Stimulated activated CD4-positive, alpha-beta T cell treated with anti-CD3 and anti-CD28 coated beads, Interleukin-2, amount 100 ng/mL, for 4 hours (primary cell): ENCODE measurements at places on chromosomes 1 and 21.
A peak's percentile ranks its signal among the peaks of the same experiment; 100 is the strongest.

DNA sequence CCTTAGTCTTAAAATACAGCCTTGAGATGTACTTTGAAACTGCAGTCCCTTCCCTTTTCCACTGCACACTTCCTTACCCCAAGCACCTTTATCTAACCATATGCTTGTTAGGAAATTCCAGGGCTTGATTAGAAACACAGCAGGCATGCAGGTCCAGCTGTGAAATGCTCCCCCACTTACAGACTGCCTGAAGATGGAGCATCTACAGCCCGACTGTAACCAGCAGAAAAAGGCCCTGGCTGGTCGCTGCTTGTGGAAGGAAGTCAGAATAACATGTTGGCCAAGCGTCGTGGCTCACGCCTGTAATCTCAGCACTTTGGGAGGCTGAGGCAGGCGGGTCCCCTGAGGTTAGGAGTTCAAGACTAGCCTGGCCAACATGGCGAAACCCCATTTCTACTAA is 37.2 kb downstream of the VN1R5 start:
- DNase-seq = no peak

- DNase-seq = no peak
These were observed 568.4 kb downstream of the PLA2G4A start for GRCh38 chr1:187396929-187397796.

DNA sequence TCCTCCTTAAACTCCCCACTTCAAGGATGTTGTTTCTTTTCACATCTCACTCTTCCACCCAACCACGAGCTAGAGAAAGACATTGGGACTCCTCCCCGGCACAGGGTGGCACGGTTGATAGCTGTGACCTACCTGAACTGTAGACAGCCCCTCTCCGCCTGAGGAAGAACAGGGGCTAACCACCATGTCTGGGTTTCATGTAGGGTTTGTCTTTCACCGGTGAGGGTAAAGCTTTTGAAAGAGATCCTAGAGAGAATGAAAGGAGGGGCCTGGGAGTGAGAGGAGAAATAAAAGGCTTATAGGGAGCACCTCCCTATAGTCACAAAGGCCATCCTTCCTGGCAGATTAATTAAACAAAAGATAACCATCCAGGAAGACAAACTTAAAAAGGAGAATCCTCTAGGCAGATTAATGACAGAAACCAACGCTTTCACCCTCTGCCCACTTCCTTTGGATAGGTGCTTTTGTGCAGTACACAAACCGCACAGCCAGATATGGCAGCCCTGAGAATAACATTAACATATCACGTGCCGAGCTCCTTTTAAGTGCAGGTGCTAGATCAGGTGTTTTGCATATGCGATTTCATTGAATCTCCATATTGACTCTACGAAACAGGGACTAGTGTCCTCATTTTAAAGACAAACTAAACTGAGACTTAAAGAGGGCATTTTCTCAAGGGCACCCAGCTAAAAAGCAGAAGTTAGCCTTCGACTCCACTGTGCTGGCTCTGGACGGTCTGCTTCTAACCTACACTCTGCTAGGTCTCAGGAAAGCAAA is 178.1 kb upstream of the RUNX1 start:
- no peak for DNase-seq

DNA sequence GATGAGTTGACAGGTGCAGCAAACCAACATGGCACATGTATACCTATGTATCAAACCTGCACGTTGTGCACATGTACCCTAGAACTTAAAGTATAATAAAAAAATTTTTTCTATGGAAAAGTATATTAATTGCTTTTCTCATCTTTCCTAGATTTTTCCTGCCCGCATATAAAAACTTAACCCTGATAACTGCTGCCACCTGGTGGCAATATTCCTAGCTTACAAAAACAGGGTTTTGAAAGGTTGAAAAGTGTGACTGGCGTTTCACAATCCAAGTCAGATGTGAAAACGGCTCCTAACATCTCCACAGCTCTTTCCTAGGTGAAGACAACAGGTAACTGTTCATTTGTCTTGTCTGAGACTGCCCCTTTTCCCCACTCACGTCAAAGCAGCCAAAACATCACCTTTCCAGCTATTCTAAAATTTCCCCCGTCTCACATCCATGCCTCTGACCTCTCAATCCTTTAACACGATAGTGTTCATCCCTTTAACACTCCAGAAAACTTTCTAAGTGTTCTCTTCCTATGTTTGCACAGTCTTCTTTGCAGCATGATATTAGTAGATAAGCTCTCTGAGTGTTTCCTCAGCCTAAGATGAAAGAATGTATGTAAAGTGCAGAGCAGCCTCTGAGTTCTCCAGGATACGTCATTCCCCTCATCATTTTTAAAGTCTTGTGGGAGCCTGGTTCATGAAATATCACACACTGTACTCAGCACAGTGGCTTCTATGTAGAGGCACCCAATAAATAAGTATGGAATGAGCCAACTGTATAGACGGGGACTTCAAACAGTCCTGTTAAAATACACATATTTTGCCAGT is 27.5 kb downstream of the OVGP1 start:
- peak; percentile 10 for DNase-seq

GRCh38 chr1:152107031-152107983 is 7.9 kb downstream of the TCHH start:
- DNase-seq = no peak

DNA sequence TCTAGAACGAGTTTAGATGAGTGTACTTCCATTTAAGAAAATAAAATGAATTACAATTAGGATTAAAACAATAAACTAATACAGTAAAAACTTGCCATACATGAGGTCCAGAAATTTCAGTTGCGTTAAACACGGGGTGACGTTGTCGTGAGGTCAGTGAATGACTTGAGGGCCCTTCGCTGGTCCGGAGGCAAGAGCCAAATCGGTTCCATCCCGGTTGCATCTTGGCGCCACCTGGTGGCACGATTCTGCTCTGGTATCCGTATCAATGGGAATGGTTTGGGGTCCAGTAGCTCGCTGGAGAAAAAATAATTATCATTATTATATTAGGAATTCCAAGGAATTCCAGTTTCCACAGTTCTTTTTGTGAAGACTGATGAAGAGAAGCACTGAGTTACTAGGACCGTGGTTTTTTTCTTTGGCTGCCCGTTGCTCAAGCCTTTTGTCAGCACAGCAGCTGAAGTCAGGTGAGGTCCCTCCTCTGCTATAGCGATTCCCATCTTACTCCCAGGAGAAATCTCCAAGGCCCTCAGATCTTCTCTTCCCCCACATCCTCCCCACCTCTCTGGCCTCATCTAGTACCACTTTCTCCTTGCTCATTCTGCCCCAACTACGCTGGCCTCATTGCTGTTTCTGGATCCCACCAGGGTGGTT is 161.4 kb downstream of the SLC35F3 start:
- DNase-seq = peak; percentile 46

GRCh38 chr1:77802026-77802425 is 22.6 kb downstream of the MIGA1 start:
- no peak for DNase-seq

GRCh38 chr1:45870500-45870899 is 67.1 kb downstream of the MAST2 start:
- no peak for DNase-seq

DNA sequence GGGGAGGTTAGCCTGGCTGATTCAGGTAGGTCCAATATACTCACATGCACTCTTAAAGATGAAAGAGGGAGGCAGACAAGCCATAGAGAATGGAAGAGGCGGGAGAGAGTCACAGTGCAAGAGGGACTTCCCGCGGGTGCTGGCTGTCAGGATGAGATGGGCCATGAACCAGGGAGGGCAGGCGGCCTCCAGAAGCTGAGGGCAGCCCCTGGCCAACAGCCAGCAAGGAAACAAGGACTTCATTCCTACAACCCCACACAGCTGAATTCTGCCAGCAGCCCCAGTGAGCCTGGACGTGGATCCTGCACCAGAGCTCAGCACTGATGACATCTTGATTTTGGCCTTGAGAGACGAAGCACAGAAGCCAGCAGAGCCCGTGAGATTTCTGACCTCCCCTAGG is 15.1 kb upstream of the B3GALT5 start:
- DNase-seq = no peak

DNA sequence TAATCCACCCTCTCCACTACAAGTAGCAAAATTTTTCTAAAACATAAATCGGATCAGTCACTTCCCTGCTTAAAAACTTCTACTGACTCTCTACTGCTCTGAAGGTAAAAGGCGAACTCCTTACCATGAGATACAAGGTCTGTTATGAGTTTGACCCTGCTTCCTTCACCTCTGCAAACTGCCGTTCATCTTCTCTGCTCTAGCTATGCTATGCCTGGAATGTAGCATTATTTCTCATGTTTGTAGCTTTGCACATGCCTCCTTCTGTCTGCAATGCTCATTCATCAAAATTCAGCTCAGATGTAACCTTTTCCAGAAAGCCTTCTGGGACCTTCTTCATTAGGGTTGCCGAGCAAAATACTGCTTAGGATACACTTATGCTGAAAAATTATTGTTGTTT is 30.8 kb downstream of the RPL5 start:
- no peak for DNase-seq

DNA sequence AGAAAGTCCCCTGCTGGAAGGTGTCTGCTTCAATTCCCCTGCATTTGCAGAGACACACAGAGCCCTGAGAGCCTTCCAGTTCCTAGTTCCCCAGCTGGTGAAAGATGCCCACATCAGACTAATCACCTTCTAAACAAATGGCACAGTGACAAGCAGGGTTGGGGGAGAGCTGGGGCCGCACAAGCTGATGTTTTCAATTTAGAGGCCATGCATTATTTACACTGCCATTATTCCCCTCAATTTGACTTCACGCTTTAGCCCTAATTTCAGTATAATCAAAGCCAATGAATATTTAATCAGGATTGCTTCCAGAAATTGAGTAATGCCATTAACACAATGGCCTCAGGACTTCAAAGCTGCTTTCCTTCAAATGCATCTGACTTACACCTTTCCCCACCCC is 81.5 kb downstream of the BEND5 start:
- DNase-seq = no peak

- DNase-seq = no peak
These were observed 30.3 kb downstream of the ZSCAN20 start for GRCh38 chr1:33502726-33503125.
